ENCODE measurements at places on chromosomes 2 and 18.

DNA sequence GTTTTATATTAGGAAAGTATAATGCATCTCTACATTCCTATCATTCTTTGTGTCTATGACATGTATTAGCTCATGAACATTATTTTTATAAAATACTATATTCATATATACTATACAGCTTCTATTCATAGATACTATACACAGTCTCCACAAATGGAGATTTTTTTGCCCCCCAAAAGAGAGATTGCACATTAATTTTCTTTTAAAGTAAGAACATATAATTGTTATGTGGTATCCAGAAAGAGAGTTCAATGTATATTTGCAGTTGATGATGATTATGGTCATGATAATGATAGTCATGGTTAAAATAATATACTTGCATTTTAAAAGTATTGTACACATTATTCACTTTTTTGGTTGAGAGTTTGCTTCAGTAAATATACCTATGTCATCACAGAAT, 445.3 kb downstream of the DSC3 start:
- DNase-seq: no peak

- no peak for DNase-seq
Measured at GRCh38 chr2:75607400-75607798, 39.2 kb upstream of the MRPL19 start.

- DNase-seq: no peak
Measured at GRCh38 chr2:43024515-43025011, 201.8 kb downstream of the ZFP36L2 start.

DNA sequence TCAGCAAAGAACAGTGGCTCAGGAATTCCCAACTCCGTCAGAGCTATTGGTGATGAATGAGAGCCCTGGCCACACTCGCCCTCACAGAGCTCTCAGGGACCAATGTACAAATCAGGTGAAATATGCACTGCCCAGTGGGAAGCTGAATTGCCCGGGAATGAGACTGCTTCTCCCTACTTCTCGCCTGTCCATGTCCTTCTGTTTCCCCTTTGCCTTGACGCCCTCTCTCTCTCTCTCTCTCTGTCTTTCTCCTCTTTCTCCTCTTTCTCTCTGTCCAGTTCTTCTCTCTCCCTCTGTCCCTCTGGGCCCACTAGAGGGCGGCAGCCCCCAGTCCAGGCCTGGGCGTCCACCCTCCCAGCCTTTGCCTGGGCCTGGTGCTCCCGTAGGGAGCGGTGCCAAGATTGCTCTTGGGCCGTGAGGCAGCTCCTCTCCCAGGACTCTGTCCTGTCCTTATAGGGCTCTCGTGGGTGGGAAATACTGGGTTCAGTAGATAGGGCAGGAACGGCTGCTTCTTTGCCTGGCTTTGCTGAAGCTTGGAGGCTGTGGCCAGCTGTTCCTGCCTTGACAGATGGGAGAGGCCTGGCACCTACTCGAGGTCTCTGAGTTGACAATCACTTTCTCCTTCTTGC, 28.4 kb upstream of the PUM2 start:
- DNase-seq: peak; percentile 34

GRCh38 chr2:64838817-64839216, 150.4 kb upstream of the SLC1A4 start:
- DNase-seq: no peak

DNA sequence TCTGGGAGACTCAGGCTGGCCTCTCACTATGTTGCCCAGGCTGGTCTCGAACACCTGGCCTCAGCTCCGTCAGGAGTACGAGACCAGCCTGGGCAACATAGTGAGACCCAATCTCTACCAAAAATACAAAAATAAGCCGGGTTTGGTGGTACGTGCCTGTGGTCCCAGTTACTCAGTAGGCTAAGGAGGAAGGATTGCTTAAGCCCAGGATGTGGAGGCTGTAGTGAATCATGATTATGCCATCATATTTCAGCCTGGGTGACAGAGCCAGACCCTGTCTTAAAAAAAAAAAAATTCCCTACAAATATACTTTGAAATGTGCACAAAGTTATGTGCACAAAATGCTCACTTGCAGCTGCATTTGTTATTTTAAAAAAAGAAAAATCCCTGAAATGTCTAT, 26.3 kb upstream of the AGAP1 start:
- no peak for DNase-seq

DNA sequence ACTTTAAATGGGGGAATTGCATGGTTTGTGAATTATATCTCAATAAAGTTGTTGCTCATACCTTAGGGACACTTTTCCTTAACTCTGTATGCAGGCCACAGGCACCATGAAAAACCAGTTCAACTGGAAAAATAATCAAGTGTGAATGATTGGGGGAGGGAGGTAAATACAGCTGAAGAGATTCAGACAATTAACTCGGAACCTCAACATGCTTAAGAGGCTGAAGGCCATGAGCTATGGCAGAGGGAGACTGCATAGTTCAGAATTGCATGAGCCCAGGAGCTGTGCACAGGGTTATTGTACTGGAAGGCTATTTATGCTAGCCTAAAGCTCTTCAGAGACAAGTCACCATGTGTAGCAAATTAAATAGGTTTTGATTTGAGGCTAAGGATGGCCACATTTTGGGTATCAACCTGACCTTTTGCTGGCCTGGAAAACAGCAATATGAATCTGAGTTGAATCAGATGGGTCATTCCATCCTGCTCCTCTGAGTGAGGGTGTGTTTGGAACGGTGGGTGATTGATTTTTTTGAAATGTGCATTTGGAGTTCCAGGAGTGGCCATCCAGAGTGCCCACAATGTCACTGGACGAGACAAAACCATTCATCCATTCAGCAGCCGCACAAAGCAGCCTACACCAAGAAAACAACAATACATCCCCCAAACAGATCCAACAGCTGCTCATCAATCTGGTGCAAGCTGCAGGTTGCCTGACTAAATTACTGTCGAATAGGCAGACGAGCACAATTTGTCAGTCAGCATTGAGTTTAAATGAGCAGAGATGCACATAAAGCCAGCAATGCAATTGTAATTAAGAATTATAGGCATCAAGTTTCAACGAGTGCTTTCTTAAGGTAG, 42.5 kb downstream of the HRH4 start:
- no peak for DNase-seq

- no peak for DNase-seq
Measured at GRCh38 chr2:109447776-109448175, 166.0 kb downstream of the SEPTIN10 start.

- DNase-seq: no peak
Measured at GRCh38 chr2:8667896-8668512, 13.9 kb upstream of the ID2 start.

GRCh38 chr2:132815516-132815915, 145.5 kb upstream of the LYPD1 start:
- DNase-seq: no peak

DNA sequence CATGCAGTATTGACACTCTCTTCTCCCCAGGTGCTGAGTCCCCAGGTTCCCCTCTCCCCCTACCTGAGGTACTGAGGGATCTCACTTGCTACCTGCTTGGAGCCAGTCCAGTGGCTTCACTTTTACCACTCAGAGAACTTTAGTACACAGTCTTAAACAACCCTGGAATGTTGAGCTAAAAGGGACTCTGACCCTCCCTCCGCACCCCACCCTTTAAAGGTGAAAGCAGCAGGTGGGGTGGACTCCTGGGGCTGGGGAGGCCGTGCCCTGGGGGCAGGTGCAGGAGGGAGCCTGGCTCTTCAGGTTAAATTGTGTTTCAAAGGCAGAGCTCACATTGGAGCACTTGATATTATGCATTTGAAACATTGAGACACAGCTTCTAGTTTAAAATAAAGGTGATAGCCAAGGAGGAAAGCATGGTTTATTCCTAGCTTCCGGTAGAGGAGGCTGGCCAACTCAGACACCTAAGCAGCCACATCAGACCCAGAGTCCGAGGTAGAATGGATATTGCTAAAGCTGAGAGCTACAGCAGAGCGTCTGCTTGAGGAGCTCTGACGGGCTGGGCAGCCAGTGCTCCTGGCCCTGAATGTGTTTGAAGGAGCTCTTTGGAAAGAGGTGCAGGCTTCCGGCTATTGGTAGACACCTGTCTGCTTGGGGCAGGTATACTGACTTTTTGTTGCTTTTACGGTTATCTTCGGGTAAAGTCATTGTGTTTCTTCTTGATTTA, 196.4 kb downstream of the AGAP1 start:
- DNase-seq: no peak

- DNase-seq: no peak
Measured at GRCh38 chr18:63430526-63430925, 8.2 kb upstream of the VPS4B start.

- no peak for DNase-seq
Measured at GRCh38 chr18:61882296-61883004, 10.4 kb downstream of the RNF152 start.

All from hematopoietic multipotent progenitor cell treated with erythropoietin and hydrocortisone succinate and interleukin-3 and kit ligand, for 17 days (in vitro differentiated cells).